Stimulated activated CD8-positive, alpha-beta memory T cell treated with anti-CD3 and anti-CD28 coated beads, Interleukin-4, amount 100 ng/mL, for 1 hour (primary cell): ENCODE measurements at places on chromosomes 16 and 17.

GRCh38 chr16:11687601-11688519, 19.6 kb downstream of the SNN start:
- DNase-seq, result no peak

DNA sequence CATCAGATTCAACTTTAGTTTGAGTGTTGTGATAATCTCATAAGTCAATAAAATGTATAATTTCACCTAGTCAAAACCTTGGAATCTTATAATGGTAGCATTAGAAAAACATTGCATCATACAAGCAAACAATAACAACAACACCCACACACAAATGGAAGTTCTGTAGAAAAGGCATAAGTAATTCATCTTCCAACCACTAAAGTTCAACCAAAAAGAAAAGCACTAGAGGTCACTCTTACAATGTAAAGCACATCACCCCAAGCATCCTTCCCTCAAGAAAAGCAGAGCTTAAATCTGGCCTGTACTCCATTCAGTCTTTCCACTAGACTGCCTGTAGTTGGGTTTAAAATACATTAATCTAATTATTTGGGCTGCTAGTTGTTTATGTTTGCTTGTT, 1.8 kb downstream of the CNTNAP4 start:
- no peak for DNase-seq

- DNase-seq, result no peak
Observed at GRCh38 chr17:5110816-5111215, 862 bp downstream of the ZNF232 start.

GRCh38 chr17:79353548-79353947, 257.3 kb downstream of the RBFOX3 start:
- no peak for DNase-seq

DNA sequence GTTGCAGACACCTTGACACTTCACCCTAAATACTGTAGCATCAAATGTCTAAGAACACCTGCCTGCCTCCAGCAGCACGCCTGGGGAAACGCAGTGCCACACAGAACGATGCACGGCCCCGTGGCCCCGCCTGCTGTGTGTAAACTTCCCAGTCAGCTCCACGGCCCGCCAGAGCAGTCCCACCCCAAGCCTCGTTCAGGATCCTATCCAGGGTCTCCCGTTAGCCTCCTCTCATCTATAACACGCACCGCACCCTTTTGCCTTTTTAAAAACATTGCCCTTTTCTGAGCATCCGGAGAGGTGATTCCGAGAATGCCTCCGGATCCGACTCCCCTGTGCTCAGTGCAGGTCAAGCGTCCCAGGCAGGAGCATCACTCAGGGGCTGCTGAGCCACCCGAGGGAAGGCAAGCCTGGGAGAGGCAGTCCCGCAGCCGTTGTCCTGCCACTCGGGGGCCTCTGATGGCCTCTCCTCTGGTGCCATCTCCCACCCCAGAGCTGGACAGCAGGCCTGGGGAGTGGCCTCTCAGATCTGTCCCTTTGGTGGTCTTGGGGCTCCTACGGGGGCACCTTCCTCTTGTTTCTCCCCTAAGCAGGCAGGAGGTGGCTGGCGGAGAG, 37.9 kb upstream of the SLC38A10 start:
- no peak for DNase-seq
